ENCODE measurements at places on chromosomes 13 and 19. TPM values are rescaled to one million over a fixed set of nuclear protein-coding genes. Genes with fewer than 3 reads are reported as not detected.

GRCh38 chr19:32289566-32290210, 55.7 kb upstream of the ZNF507 start:
- no peaks in the 10 kb centered on the region for H3K36me3 ChIP-seq
- H3K4me3 ChIP-seq = no peak overlapping the region
- no peak overlapping the region for H3K27ac ChIP-seq
- peaks cover 3% of the 10 kb centered on the region for H3K4me1 ChIP-seq

GRCh38 chr13:61797397-61797796, 381.7 kb upstream of the PCDH20 start:
- DNase-seq = no peak
- no peaks in the 10 kb centered on the region for H3K36me3 ChIP-seq
- H3K4me3 ChIP-seq = no peak overlapping the region

GRCh38 chr13:109804654-109805053, 18.3 kb upstream of the IRS2 start:
- no peak for DNase-seq
- H3K27ac ChIP-seq = no peak overlapping the region
- H3K27me3 ChIP-seq = no peaks in the 10 kb centered on the region
- H3K4me3 ChIP-seq = no peak overlapping the region

- no peaks in the 10 kb centered on the region for H3K27me3 ChIP-seq
- peak overlapping the region; percentile 81 for H3K27ac ChIP-seq
- no peaks in the 10 kb centered on the region for H3K36me3 ChIP-seq
These were observed 240.9 kb upstream of the RFC3 start for GRCh38 chr13:33577007-33577406.

The PBX4 gene
- 3.1 TPM for total RNA-seq

DNA sequence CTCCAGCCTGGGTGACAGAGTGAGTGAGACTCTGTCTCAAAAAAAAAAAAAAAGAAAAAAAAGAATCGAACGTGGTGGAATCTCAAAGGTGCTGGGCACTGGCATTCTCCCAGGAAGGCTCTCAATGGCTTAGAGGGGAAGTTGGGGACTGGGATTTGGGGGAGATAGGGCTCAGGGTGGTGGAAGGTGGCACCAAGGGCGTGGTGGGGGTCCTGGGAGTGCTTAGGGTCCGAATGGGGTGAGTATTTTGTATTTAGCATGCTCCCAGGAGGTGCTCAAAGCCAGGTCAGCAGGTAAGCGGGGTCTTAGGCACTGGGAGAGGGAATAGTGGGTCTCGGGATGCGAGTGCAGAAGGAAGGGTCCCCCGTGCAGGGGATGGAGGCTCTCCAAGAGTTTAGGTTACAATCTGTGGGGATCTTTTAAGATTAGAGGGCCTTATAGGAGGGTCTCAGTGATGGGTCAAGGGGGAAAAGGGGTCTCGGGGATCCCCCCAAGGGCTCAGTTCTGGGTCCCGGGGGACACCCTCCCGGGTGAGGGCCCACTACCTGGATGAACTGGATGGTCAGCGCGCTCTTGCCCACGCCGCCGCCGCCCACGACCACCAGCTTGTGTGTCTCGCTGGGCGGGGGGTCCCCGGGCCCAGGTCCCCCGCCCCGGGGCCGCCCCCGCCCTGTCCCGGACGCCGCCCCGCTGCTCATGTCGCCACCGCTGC, 386 bp downstream of the RRAS start:
- no peaks in the 10 kb centered on the region for H3K27me3 ChIP-seq
- peaks cover 40% of the 10 kb centered on the region for H3K4me1 ChIP-seq
- peak overlapping the region; percentile 71 for H3K27ac ChIP-seq

DNA sequence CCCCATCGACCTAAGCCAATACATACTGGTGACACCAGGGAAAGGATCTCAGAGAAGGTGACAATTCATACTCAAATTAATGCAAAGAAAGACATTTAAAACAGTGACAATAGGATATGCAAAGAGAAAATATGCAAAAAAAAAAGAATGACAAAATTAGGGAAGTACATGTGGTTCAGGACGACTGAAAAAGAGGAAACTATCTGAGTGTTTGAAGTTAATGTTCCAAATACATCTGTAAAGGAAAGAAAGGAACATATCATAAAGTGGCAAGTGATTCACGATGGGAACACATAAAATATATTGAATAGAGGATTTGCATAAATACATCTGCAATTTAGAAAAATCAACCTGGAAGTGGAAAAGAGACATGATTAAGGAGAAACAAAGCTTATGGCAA, 441.4 kb downstream of the SLITRK5 start:
- no peak overlapping the region for H3K27ac ChIP-seq
- H3K27me3 ChIP-seq = no peaks in the 10 kb centered on the region
- H3K36me3 ChIP-seq = no peaks in the 10 kb centered on the region
- H3K4me1 ChIP-seq = no peaks in the 10 kb centered on the region
- H3K4me3 ChIP-seq = no peak overlapping the region
- no peak for DNase-seq

Measured in A673 (cell line).